NCI-H1930 (cell line): ENCODE measurements at places on chromosomes 7 and 10.

DNA sequence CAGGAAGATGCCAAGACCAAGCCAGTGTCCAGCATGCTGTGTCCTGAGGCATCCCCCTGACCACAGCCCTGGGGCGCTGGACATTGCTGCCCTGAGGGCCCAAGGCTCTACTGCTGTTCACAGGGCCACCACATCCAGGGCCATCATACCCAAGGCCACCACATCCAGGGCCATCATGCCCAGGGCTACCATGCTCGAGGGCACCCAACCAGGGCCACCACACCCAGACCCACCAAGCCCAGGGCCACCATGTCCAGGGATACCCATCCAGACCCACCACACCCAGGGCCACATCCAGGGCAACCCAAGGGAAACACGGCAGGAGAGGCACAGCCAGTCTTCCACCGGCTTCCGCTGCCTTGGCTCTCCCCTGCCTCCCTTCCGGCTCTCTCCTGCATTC lies 17.1 kb downstream of the STK32C start:
- DNase-seq, result no peak

DNA sequence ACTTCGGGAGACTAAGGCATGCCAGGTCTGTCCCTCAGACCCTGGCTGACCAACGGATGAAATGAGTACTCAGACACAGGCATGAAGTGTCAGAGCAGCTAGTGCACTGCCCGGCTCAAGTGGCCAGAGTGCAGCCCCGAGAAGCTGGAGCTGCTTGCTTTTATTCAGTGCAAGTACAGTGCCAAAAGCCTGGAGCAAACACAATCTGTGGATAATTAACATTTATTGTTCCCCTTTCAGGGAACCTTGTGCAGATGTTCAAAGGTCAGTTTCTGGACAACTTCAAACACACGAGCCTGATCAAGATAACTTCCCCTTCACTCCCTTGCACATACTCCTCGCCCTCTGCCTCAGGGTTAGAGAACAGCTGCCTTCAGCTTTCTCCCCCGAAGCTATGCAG lies 7.9 kb upstream of the ATE1 start:
- no peak for DNase-seq

DNA sequence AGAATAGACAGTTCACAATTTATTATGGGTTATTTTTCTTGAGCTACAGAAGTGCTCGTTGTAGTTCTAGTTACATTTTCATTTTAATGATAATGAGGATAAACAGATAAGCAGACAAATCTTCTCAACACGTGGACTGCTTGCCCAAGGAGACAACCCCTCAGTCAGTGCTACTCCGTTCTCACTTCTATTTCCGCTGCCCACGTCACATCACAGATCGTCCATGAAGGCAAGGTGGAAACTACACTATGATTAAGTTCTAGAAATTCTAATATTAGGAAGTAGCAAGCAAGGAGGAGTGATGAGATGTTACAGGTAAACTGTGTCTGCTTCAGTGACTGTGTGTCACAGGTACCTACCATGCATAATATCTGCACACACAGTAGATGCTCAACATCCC lies 210.5 kb downstream of the CHCHD3 start:
- DNase-seq, result no peak

DNA sequence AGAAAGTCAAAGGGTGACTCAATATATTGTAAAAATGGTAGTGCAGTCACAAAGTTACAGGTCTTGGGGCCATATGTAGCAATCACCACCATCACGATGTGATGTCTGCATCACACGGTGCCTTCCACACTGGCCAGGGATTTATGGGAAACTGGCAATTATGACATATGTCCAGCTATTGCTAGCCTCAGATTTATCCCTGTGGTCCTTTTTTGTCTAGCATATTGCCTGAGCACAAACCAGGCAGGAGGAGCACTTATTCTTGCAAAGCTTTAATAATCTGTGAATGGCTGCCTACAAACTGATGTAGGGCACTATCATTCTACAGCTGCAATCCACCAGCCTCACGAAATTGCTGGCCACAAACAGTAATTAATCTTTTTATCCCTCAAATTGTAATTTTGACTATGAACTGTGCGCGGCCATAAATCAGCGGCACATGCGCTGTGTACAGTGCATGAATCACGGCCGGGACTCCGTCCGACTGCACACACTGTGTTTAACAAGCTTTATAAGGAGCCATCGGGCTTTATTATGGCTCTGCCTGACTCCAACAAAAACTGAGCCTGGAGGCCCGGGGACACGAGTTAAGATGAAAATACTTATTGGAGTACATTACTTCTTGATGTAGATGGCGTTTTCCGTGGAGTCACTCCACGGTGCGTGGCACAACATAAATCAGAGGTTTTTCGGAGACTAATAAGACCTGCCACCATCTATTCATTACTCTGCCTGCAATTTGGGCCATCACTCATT lies 115.2 kb downstream of the EBF3 start:
- DNase-seq, result no peak

DNA sequence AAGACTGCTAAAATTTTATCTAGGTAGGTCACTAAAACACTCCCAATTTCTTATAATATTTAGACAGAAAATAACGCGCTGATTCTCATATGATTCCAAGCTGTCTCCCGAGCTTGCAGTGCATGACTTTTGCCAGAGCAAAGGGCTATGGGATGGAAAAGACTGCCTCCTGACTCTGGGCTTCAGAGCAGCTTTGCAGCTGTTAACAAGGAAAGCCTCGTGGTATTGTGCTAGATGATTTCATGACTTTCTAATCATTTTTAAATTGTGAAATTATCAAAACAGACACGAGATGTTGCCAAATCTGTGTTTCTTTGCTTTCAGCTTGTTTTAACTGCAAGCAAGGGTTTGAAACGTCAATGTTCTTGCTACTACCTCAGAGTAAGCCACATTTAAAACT lies 238.3 kb downstream of the AGMO start:
- no peak for DNase-seq

DNA sequence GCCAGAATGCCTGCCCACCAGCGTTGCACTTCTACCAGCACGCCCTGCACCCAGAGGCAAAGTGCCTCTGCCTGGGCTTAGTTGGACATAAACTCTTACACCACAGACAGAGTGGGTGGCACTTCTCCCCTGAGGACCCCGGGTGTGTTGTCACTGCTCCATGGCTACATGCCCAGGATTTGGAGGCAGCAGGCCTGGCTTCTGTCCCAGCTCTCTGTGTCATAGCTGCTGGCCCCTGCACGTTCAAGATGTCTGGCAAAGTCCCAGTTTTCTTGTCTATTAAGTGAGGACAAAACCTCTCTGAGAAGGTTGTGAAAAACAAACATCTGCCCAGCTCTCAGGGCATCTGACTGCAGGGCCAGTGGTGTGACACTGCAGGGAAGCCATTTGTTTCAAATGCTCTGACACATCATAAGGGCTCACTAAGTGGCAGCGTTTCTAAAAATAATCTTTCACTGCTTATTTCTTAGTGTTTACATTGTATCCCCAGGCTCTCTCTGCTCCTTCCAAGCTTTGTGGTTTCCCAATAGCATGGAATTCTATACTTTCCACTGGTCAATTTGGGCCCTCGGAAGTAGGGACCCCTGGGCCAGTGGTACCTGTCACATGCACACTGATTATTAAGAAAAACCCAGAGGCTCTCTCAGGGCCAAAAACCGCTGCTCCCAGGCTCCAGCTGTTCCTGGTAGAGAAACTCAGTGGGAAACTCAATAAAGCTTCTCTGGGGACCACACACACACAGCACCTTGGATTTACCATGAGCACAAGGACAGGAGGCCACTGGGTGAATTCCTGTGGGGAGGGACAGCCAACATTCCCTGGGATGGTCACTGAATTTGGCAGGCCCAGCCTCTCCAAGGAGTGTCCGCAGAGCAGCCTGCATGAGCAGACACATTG lies 86.2 kb upstream of the ANLN start:
- DNase-seq, result no peak

GRCh38 chr10:9786101-9786500 lies 1231.6 kb upstream of the CELF2 start:
- DNase-seq, result no peak
